ENCODE measurements at places on chromosomes 4 and X.

- DNase-seq, result no peak
Observed at GRCh38 chr4:71689822-71690221, 94.1 kb downstream of the GC start.

DNA sequence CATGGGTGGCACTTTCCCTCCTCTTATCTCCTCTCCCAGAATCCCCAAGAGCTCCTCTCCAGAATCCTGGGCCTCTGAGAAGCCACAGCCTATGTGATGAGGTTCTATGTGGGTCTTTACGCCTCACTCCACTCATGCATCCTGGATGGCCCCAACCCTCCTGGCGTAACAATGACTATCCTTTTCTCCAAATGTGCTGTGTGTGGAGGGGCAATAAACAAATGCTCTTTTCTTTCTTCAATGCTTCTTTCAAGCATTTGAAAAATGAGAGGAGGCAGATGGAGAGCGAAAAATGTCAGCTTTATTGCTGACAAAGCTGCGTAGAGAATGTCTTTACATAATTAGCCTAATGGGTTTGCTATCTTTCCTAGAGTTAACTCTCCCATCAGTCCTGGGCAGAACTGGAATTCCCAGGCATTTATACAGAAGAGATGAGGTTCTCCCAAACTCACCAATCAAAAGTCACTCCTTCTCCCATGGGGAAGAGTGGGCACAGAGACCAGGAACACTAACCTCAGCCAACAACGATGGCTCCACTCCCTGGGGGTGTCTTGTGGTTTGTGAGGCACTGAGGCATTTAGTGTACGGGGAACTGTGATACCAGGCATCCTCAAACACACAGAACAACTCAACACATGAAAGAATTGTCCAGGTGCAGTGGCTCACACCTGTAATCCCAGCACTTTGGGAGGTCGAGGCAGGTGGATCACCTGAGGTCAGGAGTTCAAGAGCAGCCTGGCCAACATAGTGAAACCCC lies 118.9 kb upstream of the SLC34A2 start:
- DNase-seq, result no peak

- DNase-seq, result no peak
Observed at GRCh38 chrX:150575419-150575814, 7.0 kb downstream of the MTM1 start.

DNA sequence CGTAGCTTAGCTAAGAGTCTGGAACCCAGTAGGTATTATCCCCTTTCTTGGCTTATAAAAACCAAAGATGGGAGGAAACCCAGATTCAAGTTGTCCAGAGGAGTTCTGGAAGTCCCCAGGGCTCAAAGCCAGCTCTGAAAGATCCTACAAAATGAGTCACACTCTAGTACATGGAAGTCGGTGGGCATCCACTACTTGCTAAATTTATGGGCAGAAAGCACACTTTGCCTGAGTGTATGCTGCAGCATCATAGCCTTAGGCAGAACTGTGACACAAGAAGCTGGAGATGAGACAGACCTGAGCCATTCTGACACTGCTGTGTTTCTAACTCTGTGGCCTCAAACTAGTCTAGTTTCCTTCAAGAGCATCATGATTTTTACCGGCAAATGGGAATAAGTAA lies 429.3 kb downstream of the AFF2 start:
- no peak for DNase-seq

GRCh38 chrX:74515356-74515755 lies 94.1 kb downstream of the SLC16A2 start:
- DNase-seq, result no peak

DNA sequence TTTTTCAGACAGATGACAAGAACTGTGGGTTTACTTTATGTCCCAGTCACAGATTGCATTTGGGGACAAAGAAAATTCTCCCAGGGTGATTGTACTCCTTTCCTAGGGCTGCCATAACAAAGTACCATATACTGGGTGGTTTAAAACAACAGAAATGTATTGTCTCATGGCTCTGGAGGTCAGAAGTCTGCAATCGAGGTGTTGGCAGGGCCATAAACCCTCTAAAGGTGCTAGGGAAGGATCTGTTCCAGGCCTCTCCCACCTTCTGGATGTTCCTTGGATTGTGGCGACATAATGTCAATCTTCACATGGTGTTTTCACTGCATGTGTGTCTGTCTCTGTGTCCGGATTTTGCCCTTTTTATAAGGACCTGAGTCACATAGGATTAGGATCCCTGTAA lies 12.3 kb downstream of the GEMIN8 start:
- DNase-seq, result no peak

GRCh38 chrX:71118985-71119535 lies 664 bp downstream of the MED12 start:
- no peak for DNase-seq

GRCh38 chr4:171812333-171812664 lies 905 bp upstream of the GALNTL6 start:
- no peak for DNase-seq

DNA sequence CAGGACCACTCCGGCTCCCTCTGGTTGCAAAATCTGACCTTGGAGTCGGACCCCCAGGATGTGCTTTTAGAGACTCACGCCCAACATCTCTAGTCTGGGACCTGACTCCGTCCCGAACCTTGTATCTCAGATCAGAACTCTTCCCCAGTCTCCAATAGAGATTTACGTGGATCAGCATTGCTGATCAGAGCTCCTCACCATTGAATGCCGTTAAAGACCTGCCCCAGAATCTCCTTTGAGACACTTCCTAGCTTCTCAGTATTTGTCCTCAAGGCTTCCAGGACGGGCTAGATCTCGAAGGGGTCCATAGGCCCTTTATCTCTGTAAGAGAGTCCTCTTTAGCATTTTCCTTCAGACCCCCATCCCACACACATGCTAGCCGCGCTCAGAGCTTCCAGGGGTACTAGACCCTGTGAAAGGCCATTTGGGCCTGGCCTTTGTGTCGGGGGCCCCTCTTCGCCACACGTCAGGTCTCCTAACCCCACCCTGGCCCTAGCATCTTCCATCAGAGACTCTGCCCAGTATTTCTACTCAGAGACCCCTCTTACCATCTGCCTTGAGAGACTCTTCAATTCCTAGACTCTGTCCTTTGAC lies 662 bp downstream of the UBA1 start:
- DNase-seq, result no peak

GRCh38 chr4:81508411-81509185 lies 36.9 kb upstream of the RASGEF1B start:
- no peak for DNase-seq

DNA sequence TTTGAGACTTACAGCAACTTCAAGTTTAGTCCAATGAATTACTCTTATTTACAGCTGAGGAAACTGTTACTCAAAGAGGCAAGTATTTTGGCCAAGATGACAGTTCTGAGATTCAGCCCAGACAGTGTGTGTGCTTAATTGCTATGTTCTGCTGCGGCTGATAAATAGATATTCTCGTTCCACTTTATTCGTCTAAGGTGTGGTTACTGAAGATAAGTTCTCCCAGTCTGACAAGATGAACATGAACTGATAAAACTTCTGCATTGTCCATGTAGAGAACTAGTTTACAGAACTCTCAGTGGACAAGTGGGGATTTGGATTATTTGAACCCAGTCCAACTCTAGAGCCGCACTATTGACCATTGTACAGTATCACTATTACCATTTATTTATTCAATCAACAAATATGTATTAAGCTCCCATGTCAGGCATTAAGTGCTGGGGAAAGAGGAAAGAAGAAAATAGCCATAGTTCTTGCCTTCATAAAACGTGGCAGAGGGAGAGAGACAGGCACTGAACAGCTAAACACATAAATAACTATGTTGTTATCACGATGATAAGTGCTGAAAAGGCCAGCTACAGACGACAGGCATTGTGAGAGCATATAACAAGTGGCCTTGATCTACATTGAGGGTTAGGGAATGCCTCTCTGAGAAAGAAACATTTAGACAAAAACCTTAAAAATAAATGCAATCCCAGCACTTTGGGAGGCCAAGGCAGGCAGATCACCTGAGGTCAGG lies 4.0 kb upstream of the DHX15 start:
- no peak for DNase-seq

DNA sequence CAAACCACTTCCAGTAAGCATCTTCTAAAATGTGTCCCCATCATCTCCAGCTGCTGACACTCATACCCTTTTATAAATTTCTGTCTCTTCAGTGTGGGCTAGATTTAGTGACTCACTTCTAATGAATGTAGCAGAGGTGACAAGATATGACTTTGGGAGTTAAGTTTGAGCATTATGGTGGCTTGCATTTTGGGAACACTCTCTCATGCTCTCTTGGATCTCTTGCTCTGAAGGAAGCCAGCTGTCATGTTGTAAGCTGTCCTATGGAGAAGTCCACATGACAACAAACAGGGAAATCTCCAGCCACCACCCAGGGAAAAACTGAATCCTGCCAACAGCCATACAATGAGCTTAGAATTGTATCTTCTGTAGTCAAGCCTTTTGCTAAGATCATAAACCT lies 691.3 kb upstream of the PCDH7 start:
- no peak for DNase-seq

GRCh38 chr4:137432446-137433311 lies 99.6 kb downstream of the PCDH18 start:
- DNase-seq, result no peak

- no peak for DNase-seq
Observed at GRCh38 chr4:61129971-61130370, 70.2 kb upstream of the ADGRL3 start.

DNA sequence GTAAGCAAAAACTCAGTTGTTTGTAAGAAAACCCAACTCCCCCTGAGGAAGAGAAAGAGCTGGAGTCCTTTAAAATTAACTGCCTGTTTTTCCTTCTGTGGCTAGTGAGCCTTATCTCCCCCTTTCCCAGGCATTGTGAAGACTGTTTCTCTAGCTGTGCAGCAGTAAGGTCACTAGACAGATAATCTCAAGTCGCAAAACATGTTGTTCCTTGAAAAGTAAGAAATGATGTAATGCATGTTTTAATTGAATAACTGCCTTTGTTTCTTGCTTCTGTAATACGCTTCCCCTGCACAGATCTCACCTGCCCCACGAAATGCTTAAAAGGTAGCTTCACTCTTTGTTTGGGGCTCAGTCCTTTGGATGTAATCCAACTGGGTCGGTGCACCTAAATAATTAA lies 5.8 kb upstream of the GAGE12J start:
- DNase-seq, result no peak

DNA sequence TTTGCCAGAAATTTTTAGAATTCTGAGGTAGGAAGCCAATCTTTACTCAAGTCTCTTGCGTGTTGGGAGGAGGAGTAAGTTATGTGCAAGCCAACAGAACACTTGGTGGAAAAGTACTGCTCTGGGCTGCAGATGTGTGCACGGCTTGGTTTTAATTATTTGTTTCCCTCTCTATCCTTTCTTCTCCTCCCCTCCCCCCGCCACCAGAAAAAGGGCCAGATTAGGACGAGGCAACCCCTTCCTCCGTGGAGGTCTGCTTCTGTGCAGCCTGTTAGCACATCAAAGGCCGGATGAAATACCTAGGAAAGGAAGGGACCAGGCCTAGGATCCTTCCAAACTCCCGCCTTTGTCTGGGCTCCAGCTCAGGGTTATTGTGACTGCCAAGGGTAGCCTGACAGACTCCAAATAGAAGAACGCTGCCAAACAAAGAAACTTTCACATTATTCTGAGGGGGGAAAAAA lies 1.0 kb upstream of the PGRMC1 start:
- DNase-seq, result peak; percentile 2

DNA sequence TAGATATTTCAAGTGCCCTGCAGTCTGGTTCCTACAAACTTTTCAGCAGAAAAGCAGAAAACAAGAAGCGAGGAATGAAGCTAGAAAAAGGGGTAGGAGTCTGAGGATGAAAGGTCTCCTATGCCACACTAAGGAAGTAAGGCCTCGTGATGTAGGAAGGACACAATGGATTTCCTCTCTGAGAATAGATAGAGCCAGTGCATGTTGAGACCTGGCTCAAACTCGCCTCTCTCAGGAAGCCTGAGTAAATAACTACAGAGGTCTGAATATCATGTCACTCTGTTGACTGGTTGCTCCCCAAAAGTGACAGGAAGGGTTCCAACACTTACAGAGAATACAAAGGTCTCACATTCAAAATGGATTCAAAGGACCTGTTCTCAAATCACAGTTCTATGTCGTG lies 93.3 kb downstream of the GRIA3 start:
- DNase-seq, result no peak

GRCh38 chr4:54976682-54977081 lies 148.7 kb downstream of the KDR start:
- DNase-seq, result no peak

DNA sequence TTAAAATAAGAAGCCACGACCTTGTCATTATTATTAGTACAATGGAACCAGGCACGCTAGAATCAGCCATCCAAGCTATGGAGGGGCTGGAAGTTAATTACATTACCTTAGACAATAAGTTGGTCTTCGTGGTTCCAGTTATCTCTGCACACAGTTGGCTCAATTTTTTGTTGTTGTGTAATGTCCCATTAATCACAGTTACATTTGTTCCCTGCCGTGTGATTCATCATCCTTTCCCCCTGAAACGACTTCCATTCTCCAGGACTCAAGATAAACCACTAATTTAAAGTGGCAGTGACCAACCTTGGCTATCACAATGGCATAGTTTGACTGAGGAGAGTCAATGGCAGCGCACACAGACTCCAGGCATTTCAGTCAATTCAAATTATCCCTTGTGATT lies 905.0 kb downstream of the RAB28 start:
- no peak for DNase-seq
